Ureter (tissue), 1 donor: ENCODE measurements at places on chromosomes 4 and X. TPM values are rescaled to one million over a fixed set of nuclear protein-coding genes. Genes with fewer than 3 reads are reported as not detected.

Gene GAB1
- 42.4 TPM for total RNA-seq

Gene IL1RAPL1
- total RNA-seq = 0.49 TPM

Gene TCEAL7
- total RNA-seq = 7.9 TPM

Gene HPGDS
- total RNA-seq = 4.4 TPM

Gene TMSB4X
- total RNA-seq = 3,112 TPM

Gene FAM184B
- total RNA-seq = not detected

Gene RBMXL3
- total RNA-seq = not detected

Gene JCHAIN
- 374 TPM for total RNA-seq

Gene TLL1
- 7.9 TPM for total RNA-seq

Gene ITM2A
- 42.2 TPM for total RNA-seq

Gene PLXNB3
- total RNA-seq = 42.8 TPM

Gene SLC10A4
- not detected for total RNA-seq

Gene BEND2
- total RNA-seq = not detected

- no peak for DNase-seq
Measured at GRCh38 chr4:26238778-26239679, 81.8 kb upstream of the RBPJ start.

DNA sequence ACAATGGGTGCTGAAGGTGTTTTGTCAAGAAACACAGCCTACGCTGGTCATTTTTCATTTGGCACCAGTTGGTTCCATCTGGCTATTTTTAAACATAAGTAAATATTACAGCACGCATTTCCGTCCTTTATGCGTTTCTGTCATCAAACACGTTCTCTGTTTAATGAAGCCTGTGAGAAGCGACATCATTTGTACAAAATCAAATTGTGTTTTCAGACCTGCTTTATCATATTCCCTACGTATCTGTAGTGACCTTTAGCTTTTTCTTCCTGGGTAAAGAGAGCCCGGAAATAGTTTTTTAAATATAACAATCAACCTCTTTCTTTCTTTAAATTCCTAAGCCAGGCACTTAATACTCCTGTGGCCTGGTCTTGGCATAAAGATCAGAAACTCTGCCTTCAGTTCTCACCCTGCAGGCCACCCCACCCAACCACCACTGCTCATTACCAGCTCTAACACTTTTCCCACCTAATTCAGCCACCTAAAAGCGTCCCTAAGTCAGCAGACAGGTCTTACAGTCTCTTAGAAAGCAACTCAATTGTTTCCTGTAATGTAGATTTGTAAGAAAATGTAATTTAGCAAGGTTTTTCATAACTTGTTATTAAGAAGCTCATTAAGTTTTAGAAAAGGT, 30.4 kb downstream of the ACSL1 start:
- DNase-seq = no peak

GRCh38 chr4:184437565-184438265, 36.6 kb downstream of the IRF2 start:
- no peak for DNase-seq

DNA sequence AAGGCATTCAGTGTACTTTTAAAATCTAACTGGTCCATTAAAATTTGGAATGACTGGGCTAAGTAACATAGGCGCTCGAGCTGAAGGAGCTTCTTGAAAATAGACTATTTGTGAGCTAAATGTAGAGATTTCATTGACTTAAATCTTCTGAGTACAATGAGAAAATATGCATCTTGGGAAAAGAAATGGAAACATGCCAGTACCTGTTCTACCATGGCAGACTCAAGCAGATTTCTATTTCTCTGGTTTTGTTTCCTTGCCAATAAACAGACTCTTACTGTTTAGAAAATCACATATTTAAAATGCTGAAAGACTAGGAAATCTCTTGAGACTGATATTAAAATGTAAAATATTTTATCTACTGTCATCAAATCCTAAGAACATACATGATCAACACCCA, 678.1 kb downstream of the FAT4 start:
- DNase-seq = no peak

GRCh38 chr4:122827879-122828601, 1.4 kb downstream of the FGF2 start:
- peak; percentile 48 for DNase-seq

GRCh38 chr4:11769434-11769833, 340.7 kb upstream of the HS3ST1 start:
- no peak for DNase-seq

GRCh38 chr4:16745009-16745635, 153.3 kb downstream of the LDB2 start:
- DNase-seq = no peak

GRCh38 chr4:53007024-53007423, 144.9 kb downstream of the RASL11B start:
- no peak for DNase-seq

DNA sequence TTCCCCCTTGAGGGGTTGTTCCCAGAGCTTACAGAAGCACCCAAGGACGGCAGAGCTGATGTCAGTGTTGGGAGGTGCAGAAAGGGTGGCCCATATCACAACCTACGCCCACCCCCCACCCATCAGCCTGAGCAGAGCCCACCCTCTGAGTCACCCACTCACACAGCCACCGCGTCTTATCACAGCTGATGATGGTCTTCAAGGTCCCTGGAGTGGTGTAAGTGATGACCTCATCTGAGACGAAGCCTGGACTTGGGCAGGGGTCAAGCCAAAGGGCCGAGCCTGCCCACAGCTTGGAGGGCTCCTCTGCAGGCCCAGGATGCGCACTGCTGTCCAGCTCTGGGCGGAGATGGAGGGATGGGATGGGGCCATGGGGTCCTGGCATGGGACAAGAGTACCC, 3.0 kb upstream of the HTRA3 start:
- DNase-seq = no peak

DNA sequence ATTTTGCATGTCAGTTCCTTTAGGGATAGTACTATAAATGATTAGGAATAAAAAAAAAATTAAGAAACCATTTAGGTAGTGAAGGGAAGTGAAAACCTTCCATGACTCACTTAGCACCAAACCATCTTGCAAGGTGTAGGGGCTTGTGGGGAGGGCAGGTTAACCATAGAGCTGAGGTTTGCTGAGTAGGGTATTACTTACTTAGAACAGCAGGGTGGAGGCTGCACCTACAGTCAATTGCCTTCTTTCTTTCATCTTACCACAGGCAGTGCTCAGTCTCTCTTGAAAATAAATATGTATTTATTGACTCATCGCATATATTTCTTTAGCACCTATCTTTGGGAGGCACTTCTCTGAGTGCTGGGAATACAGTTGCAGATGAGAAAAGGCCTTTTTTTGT, 104.9 kb upstream of the GIMD1 start:
- no peak for DNase-seq

DNA sequence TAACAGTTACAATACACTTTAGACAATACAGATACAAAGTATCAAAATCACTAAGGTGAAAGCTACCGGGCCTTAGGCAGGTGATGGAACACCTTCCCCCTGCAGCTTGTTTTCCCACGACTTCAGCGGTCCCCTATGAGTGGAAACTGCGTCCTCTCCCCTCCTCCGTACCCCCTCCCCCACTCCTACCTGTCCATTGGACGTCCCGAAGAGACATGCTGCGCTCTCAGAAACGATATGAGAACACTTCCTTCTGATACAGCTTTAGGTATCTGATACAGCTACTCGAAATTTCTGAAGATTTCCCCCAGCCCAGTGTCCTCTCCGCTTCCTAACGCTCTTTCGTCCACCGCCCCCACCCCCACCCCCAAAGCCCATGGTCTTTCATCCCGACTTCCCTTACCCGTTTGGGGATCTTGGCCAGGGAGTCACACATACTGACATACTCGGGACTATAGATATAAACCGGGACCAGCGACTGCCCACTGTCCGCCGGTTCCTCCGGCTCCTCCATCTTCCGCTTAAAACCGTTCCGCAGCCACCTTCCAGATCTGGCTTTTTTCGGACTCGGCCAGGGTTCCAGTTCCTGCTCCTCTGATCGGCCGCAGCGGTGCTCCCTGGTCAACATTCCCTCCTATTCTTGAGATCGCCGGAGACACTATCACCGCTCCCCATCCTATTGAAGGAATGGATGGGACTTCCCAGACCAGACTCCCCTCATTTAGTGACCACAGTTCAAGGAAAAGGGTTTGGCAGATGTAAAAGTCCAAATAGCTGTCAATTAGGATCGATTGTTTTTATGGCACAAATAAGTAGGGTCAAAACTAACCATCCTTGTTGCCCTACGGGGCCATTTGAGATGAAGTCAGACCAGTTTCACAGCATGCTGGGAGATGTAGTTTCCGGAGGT, at the start of gene HDAC8:
Gene HDAC8, minus strand, starts transcription at position 596 of the 910 bp plus-strand sequence. Its CDS starts 82 bp downstream, at position 514.
- DNase-seq = peak; percentile 65

DNA sequence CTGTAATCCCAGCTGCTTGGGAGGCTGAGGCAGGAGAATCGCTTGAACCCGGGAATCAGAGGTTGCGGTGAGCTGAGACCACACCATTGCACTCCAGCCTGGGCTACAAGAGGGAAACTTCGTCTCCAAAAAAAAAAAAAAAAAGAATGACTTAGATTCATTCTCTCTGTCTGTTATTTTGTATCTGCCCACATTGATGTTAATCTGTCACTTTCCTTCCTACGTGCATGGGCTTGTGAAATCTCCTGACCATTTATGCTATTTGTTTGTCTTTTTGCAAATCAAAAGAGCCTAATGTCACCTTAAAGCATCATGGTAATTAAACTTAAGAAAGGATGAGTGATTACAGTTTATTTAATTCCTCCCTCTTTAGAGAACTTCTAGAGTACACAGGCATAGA, 27.4 kb downstream of the GAB1 start:
- no peak for DNase-seq

GRCh38 chr4:73615613-73616012, 4.6 kb downstream of the RASSF6 start:
- DNase-seq = peak; percentile 75

DNA sequence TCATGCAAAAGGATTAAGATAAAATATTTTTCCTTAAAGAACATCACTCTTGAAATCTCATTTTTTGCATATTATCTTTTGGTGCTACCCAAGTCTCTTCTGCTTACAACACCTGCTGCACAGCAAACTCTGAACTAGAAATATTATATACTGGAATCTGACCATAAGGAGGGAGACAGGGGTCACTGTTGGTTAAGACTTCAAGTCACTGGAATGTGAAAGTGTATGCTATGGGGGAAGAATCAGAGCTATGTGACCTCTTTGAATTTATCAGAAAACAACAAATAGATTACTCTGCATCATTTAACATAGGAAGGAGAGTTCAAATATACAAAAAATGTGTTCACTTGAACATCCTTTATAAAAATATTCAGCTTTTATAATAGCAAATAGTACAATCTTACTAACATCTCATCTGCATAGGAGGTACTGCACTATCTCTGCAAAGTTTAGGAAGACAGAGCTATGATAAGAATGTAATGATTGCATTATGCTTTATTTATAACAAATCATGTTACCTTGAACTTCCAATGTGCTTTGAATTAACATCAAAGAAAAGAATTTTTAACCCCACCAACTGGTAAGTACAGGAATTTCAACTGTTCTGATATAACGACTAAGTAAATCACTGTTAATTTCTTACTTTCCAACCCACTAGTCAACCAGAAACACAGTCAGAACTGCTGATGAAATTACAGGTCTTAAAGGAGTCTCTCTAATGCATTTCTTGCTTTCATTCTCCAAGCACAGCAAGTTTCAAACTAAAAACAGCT, 69.8 kb downstream of the ZNF827 start:
- no peak for DNase-seq

DNA sequence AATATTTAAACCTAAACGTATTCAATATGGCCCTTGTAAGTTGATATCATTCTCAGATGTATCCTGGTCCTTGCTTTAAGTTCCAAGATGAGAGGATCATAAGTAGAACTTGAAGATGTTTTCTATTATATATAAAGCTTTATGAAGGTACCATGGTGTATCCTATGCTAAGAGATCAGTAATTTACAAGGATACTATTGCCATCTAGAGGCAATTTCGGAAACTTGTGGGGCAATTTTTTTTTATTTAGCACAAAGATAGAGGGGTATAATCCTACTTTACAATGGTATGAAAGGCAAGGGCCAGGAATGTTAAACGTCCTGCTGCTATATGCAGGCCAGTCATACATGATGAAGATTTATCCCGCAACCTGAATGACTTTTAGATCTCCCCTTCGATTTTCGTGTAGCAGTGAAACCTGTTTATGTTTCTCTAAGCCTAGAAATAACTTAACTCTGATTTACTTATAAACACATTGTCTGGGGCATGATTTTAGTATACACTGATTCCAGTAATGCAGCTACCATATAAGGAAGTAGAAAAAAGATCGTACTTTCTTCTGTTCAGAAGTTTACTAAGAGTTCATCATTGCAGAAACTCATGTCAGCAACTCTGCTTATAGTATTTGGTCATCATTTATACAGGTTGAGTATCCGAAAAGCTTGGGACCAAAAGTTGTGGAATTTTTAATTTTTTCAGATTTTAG, 2.6 kb downstream of the SLC25A31 start:
- no peak for DNase-seq

DNA sequence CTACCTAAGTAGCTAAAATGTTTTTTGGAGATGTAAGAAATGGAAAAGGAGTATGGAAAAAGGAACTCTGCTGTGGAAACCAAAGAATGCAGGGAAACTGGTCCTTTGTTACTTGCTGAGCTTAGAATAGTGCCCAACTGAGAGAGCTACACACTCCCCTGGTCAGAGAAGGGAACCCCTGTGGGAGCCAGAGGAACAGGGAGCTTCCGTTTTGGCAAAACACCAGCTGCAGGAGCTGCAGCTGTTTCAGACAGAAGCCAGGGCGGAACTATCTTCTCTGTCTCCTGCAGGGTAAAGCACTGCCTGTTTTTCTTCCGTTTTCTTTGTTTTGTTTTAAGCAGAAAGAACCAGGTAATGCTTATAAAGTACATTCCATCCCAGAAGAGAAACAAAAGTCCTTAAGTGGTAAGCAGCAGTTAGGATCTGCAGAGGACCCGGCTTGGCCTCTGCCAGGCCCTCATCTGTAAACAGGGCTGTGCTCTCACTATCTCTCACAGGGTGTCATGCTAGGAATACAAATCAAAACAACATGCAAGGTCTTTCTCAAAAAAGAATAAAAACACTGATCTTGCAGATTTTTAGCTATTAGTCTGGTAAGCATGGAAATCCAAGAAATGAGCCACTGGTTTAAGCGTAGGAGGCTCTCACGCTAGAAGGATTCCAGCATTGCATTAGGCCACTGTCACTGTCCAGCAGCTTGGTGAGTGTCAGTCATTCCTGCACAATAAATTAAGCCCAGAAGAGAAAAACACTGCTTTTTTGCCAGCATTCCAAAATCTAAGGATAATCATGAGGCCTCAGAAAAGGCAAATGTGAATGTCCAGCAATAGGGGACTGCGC, 76.1 kb downstream of the CHST7 start:
- DNase-seq = no peak

GRCh38 chr4:121227341-121227792, 63.2 kb upstream of the TNIP3 start:
- DNase-seq = no peak

DNA sequence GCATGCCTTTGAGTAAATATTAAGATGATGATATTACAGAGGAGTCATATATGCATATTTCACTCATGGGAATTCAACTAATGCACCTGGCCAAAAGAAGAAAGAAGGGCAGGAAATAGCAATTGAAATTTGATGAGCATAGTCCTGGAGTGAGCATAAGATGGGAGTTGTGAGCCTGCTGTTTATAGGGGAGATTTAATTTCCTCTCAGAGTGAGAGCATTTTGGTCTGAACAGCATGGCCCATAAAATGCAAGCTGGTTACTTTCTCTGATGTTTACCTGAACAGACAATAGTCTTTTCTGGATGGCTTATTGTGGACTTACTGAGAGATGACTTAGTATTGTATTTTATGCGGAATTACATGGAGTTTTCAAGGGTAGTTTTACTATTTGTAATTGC, 53.6 kb downstream of the FHIP1A start:
- no peak for DNase-seq

- DNase-seq = peak; percentile 42
Measured at GRCh38 chrX:79366556-79366872, 620 bp downstream of the ITM2A start.

- no peak for DNase-seq
Measured at GRCh38 chr4:19580095-19580494, 671.6 kb upstream of the SLIT2 start.
